ENCODE measurements at places on chromosomes 7 and 10. TPM values are rescaled to one million over a fixed set of nuclear protein-coding genes. Genes with fewer than 3 reads are reported as not detected.

NPFFR1 gene
- total RNA-seq, result not detected

NRCAM gene
- total RNA-seq, result 0.51 TPM

PHKG1 gene
- 25.1 TPM for total RNA-seq

AKR1D1 gene
- total RNA-seq, result not detected

TFR2 gene
- total RNA-seq, result not detected

PAX4 gene
- not detected for total RNA-seq

USP6NL gene
- 10.0 TPM for total RNA-seq

OSBPL3 gene
- total RNA-seq, result 5.4 TPM

ATRNL1 gene
- total RNA-seq, result 8.2 TPM

SPDYE16 gene
- total RNA-seq, result 0.57 TPM

TECTB gene
- total RNA-seq, result not detected

CYP3A4 gene
- total RNA-seq, result not detected

SFRP4 gene
- total RNA-seq, result 7.9 TPM

ANXA8L1 gene
- total RNA-seq, result 1.6 TPM

GRCh38 chr10:122347170-122347841 lies 27.2 kb upstream of the PLEKHA1 start:
- no peak for DNase-seq

DNA sequence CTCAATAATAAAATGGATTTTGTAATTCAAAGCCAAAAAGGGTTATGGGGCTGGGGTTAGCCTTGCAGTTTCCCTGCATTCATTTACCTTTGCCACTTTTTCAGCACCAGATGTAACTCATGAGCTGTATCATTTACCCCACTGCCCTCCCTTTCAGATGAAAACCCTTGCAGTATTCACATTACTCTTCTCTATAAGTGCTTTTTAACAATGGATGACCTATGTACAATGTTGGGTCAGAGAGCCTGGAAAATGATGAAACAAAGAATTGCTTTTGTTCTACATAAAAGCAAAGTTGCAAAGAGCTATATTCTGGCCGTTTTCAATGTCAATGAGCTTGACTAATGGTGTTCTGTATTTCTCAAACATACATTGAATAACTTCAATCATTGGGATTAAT lies 189.7 kb downstream of the TMEM26 start:
- no peak for DNase-seq

DNA sequence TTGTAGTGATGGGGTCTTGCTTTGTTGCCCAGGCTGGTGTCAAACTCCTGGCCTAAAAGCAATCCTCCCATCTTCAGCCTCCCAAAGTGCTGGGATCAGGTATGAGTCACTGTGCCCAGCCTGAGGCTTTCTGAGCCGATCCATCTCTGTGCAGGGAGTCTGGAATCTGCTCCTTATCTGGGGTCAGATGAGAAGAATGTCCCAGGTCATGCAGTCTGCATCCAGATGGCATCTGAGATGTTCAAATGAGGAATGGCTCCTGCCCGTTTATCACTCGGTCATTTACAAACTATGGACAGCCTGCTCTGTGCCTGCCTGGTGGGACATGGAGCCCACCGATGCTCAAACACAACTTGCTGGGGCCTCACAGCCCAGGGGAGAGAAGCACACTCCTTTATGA lies 11.1 kb upstream of the SLC18A3 start:
- no peak for DNase-seq

DNA sequence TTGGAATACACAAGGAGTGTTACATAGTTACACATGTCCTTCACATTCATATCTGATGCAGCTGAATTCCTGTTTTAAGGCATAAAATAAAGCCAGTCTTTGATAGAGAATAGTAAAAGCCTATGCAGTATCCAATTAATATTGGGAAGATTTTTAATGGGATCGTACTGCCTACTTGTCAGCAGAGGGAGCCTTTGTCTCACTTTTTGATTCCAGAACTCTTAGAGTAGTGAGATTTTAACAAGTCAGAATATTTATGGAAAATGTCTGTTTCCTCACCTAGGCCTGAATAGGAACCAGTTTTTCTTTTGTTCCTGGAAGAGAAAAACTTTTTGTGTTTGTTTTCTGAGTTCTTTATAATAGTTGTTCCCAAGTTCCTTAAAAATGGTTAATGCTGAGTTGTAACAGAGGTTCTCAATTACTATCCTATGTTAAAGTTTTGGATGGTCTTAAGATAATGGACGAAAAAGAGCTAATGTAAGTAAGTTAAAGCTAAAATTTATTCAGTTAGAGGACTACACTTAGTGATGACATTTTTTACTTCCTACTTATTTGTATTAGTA lies 114.0 kb downstream of the BBS9 start:
- no peak for DNase-seq

DNA sequence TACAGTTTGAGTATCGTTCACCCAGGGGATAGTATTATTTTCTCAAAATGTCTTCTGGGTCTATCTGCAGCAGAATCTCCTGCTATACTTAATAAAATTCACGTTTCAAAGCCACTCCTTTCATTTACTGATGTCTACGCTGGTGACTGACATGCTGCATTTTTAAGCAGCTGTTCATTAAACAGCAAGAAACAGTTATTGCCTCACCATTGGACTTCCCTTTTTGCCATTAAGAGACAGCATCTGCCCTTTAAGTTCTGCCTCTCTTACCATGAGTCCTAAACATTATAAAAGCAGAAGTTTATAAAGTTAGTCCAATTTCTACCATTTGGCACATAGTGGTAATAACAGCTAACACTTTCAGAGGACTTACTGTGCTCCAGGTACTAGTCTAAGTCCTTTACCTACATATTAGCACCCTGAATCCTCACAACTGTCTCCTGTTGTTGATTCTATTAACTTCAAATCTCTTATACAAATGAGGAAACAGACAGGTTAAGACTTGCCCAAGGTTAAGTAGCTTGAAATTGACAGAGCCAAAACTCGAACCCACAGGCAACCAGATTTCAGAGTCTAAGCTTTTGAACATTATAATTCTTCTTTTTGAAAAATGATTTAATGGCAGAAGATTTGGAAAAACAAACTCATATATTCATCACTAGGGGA lies 169.5 kb downstream of the SNX13 start:
- no peak for DNase-seq

DNA sequence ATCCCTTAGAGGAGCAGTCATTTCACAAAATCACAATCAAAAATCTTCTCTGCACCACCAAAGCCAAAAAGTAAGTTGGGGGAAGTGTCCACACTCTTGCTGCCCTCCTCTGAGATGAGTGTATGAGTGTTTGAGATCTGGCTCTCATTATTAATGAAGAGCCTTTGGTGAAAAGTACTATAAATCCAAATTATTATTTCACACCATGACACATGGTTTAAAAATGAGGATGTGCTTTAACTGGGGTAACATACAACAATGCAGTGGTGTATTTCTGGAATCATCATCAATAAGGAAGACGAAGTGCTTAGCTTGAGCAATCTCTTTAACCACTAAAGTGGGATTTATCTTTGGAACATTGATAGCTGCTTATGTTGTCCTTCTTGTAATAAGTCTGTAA lies 114.2 kb upstream of the ADAM12 start:
- no peak for DNase-seq

GRCh38 chr7:55792048-55792447 lies 70.5 kb downstream of the SEPTIN14 start:
- no peak for DNase-seq

GRCh38 chr7:44767912-44768627 lies 19.4 kb downstream of the ZMIZ2 start:
- peak; percentile 74 for DNase-seq

- DNase-seq, result no peak
Measured at GRCh38 chr7:151366166-151366879, 24.7 kb downstream of the NUB1 start.

GRCh38 chr7:143511593-143512047 lies 33.9 kb downstream of the TAS2R41 start:
- no peak for DNase-seq

DNA sequence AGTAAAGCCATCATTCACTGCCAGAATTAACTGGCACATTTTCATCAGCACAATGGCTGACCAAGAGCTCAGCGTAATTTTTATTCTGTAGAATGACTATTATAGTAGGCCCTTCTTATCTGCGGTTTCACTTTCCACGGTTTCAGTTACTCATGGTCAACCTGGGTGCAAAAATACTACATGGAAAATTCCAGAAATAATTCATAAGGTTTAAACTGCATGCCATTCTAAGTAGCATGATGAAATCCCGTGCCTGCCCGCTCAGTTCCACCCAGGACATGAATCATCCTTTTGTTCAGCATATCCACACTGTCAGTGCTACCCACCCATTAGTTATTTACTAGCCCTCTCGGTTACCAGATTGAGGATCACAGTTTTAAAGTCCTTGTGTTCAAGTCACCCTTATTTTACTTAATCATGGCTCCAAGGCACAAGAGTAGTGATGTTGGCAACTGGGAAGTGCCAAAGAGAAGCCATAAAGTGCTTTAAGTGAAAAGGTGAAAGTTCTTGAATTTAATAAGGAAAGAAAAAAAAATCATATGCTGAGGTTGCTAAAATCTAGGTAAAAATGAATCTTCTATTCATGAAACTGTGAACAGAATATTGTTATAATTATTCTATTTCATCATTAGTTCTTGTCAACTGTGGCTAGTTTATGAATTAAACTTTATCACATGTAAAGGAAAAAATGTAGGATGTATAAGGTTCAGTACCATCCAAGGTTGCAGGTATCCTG lies 204.9 kb downstream of the DOCK4 start:
- no peak for DNase-seq

DNA sequence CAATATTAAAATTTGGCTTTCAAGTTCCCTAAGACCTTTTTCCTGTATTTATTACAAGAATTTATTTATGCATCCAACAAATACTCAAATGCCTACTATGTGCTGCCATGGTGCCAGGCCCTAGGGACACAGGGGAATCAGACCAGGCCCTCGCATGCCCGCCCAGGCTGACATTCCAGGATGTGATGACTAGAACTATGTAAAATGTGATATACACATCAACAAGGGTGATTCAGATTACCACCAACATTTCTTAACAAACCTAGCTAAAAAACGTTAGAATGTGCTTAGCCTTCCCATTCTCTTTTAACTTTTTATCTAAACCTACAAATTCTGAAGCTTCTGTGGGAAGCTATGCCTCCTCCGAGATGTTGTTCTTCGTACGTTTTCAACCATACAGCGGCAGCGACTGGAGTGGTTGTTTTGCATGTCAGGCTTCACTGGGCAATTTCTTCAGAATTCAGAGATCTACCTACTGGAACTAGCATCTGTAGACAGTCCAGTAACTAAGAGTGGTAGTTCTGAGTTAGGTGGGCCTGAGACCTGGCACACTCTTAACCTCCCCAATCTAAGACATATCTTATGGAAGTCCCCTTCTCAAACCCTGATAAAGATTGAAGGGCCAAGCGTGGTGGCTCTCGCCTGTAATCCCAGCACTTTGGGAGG lies 22.1 kb downstream of the GNA12 start:
- DNase-seq, result no peak

DNA sequence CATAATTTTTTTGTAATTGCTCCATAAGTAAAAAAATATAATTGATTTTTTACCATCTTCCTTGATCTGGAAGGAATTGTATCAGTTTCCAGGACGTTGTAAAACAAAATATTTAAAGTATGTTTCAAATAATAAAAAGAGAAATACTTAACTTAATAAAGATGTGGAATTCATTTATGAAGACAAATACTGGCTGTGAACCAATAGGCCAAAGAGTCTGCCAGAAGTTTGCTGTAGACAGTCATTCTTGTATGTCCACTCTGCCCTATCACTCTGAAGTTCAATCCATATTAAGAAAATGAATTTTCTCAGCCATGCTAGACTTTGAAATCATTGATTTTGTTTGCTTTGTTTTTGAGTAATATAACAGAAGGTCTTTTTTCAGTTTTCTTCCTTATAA lies 256.4 kb downstream of the TRIL start:
- no peak for DNase-seq

DNA sequence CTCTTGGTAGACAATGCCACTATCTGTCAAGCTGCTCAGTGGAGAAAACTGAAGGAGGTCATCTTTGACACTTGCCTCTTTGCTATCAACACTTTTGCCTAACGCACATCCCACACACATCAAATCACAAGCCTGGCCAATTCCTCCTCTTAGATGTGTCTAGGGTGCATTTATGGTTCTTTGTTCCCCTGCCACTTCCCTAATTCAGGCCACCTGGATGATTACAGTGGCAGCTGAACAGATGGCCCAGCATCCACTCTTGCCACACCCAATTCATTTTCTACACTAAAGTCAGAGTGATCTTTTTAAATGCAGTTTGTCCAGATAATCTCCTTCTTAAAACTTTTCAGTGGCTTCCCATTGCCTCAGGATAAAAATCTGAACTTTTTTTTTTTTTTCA lies 58.6 kb downstream of the LAMB4 start:
- DNase-seq, result no peak

- no peak for DNase-seq
Measured at GRCh38 chr10:43135656-43136055, 2.6 kb upstream of the CSGALNACT2 start.

GRCh38 chr10:42866115-42866995 lies 83.8 kb downstream of the BMS1 start:
- peak; percentile 87 for DNase-seq

DNA sequence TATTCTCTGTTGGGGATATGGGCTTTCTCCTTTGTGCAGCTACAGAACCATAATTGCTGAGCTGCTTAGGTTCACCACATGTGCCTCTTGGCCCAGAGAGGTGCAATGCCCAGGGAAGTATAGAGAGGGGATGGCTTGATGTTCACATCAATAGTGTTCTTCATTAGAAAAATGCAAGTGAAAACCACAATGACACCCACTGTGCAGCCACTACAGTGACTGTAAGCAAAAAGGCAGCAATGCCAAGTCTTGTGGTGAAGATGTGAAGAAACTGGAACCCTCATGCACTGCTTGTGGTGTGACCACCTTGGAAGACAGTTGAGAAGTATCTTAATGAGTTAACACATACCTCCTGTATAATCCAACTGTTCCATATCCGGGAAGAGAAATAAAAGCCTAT lies 318.9 kb upstream of the ZMIZ1 start:
- no peak for DNase-seq

DNA sequence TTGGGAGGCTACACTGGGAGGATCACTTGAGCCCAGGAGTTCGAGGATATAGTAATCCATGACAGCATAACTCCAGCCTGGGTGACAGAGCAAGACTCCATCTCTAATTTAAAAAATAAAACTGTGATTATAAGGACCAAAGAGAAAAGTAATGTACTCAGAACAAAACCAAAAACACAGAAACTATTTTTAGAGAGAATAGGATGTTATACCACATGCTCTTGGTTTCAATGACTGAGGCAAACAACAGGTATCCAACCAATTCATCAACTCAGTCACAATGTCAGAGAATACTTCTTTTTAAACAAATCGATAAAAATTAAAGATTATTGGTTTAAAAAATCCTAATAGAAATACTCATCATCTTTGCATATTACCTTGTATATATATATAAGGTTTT lies 186.7 kb downstream of the TPK1 start:
- no peak for DNase-seq

GRCh38 chr7:128025819-128026218 lies 5.4 kb downstream of the LRRC4 start:
- no peak for DNase-seq
